ENCODE measurements at places on chromosomes 3 and 15. TPM values are rescaled to one million over a fixed set of nuclear protein-coding genes. Genes with fewer than 3 reads are reported as not detected.

The ANKUB1 gene
- total RNA-seq = not detected

The YEATS2 gene
- total RNA-seq = 11.8 TPM

The WDR93 gene
- not detected for total RNA-seq

The TMEM207 gene
- total RNA-seq = not detected

The EFCC1 gene
- total RNA-seq = 1.2 TPM

The HEXA gene
- 93.6 TPM for total RNA-seq

DNA sequence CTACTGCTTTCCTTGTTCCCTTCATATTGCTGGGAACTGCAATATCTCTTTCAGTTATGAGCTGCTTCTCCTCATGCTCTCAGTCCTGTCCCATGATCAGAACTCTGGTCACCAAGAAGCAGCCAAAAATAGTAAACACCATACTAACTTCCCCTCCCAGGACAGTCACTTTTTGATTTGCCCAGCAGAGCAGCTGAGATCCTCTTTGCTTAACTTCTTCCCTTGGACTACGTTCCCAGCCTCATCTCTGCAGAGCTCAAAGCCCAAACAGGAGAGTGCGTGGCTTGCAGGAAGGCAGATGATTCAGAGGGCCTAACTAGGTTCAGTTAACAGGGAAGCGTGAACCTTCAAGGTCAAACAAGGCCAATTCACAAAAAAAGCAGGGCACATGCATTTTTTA is 153.2 kb downstream of the CTNNB1 start:
- no peak for DNase-seq

DNA sequence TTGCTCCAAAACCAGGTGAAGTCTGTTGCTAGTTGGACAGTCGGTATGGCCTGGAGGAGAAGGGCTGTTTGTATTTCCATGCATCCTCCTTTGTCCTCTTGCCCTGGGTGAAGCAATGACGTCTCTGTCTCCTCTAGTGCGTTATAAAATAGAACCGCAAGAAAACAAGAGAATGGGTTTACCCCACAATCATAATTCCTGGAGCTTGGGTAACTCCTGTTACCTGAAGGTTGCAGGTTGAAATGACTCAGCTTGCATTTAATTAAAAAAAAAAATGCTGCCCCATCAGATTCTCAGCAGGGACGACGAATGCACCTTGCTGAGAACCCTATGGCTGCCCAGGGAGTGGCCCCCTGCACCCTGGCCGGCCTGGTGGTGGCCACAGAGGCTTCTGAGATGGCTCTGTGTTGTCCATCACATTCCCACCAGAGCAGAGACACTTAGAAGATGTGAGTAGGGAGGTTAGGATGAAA is 228.2 kb upstream of the BHLHE40 start:
- DNase-seq = no peak

GRCh38 chr3:44348993-44349392 is 10.4 kb downstream of the TCAIM start:
- no peak for DNase-seq

DNA sequence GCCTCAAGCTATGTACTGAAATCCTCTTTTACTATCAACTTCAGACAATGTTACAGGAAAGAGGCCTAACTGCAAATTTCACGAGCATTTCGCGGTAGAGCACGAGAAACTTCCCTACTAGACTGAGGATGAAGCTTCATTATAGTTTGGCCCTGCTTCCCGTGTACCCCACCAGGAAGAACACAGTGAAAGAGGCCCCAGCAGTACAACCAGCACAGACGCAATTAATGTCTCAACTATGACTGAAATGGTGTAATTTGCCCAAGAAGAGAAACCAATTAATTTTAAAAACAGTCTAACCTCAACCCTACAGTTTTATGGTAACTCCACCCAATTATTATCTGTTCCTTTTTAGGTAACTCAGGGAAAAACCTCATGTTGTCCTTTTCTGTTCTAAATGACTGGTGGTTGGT is 12.1 kb downstream of the CHSY1 start:
- no peak for DNase-seq

GRCh38 chr15:90300988-90301706 is 35.7 kb downstream of the NGRN start:
- DNase-seq = peak; percentile 86

GRCh38 chr3:184637705-184638104 is 74.2 kb downstream of the MAGEF1 start:
- DNase-seq = no peak

DNA sequence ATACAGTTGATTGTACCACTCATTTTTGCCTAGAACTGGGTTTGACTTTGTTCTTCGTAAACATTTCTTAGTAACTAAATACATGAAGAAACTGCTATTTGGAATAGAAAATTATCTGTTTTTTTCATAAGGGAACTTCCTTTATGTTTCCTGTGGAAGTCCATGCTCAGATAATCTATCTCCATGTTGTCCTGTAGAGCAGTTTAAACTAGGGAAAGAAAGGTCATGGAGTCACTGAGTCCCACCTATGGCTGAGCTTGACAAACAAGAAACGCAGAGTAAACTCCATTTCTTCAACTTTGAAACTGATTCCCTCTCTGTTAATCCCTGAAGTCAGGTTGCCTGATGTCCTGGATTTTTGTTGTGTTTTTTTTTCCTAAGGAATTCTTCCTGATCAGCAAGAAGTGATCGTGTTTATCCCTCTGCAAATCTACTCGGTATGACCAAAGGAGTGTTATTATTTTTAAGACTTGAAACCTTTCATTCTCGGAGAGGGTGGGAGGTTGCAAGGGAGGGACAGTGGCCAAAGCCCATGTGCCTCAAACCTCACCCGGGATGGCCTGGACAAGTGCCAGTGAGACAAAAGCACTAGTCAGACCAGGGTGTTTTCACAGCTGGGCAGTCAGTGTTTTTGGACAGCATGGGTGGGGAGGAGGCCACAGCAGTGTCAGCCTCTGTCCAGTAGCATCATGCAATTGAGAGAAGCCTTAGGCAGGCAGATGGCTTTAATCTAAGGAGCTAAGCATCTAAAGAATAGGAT is 129.8 kb upstream of the PHLDB2 start:
- peak; percentile 83 for DNase-seq

DNA sequence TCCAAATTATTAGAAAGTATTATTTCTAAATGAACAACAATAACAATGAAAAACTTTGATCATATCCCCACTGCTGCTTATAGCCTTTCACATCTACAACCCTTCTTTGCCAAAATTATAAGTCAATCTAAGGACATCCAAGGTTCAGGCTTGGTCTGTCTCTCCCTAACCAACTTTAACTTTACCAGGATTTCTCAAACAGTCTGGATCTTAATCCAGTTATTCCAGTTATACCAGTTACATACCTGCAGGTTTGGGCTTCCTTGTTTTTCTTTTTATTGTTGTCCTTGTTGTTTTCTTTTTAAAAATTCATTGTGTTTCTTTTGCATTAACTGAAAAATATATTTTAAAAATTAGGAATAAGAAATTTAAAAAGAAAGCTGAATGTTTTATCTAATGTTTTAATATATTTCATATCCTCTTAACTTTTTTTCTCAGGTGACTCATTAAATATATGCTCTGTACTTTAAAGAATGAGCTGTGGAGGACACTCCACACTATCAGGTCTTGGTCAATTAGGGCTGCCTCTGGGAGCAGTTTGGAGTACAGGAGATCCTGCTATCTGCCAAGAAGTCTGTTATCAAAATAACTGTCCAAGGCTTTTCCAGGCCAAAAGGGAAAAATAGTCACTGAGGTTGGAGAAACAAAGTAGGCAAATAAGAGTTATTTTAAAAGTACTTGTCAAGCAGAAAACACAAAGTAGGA is 421.4 kb downstream of the EPHA6 start:
- DNase-seq = no peak

DNA sequence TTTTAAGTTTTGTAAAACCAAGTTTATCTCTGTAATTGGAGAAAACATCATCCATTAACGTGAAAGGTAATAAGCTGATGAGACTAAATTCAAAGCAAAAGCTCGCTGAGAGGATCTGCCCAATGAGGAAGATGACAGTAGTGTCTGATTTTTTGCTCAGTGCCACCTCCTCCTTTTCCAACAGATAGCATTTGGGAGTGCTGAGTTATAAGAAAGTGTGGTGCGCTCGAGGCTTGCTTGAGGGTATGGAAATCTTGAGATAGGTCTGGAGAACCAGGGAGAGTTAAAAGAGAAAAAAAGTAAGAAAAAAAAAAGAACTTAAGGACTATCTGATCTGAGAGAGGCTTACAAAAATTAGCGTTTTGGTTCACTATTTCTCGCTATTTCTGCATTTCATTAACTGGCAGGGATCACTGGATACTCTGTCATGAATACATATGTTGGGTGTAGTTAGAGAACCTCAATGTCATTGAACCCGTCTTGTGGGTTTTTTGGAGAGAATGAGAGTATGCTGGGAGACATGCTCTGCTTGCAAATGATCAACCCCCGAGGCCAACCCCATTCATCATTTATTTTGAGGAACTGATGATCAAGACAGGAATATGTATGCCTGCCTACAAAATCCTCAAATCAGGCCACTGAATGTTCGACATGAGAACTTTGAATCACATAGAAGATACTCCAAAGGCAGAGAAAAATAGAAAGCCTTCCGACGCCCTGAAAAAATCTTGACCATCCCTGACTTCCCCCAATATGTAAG is 973 bp upstream of the USP13 start:
- DNase-seq = no peak

- DNase-seq = peak; percentile 70
These were observed 105.7 kb downstream of the PPP2R3A start for GRCh38 chr3:136070953-136071949.

GRCh38 chr3:126216416-126216815 is 36.0 kb upstream of the ALDH1L1 start:
- DNase-seq = no peak

GRCh38 chr3:123503203-123503602 is 54.3 kb upstream of the ADCY5 start:
- no peak for DNase-seq

DNA sequence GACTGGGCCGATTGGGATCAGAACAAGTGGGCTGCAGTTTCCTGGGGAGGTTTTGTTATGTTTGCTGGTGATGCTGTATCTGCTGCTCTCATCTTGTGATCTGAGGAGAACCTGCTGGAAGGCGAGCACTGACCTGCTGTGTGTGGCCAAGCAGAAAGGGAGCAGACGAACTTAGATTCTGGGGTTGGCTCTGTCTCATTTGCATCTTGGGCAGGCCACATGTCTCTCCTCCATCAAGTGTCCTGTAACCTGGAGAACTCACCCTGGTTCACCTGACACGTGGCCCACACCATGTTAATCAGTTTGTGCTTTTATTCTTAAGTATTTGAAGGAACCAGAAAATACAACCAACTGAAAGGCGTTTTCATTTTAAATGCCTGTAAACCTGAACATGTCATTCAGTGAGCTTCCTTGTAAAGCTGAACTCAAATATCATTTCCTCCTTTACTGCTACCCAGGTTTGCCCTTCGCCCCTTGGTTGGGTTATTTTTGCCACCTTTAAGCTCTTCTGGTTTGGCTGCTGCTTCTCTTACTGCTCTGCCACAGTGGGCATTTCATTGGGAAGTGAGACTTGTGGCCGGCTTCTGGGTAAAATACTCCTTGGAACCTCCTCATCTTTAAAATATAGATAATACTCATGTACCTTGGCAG is 33.5 kb upstream of the TRAK1 start:
- DNase-seq = no peak

DNA sequence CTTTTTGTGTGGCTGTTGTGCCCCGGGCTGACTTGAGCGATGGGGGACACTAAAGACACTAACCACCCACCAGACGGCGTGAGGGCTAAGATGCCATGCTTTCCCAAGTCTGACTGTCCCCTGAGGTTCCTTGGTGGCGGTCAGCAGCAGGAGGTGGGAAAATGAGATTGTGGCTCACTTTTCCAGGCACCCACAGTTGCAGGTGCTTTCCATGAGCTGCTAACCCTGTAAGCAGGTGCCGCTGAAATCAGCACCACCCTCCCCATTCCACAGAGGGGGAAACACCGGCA is 17.7 kb downstream of the PRR23E start:
- DNase-seq = no peak

GRCh38 chr3:2921903-2922302 is 188.3 kb downstream of the IL5RA start:
- no peak for DNase-seq

DNA sequence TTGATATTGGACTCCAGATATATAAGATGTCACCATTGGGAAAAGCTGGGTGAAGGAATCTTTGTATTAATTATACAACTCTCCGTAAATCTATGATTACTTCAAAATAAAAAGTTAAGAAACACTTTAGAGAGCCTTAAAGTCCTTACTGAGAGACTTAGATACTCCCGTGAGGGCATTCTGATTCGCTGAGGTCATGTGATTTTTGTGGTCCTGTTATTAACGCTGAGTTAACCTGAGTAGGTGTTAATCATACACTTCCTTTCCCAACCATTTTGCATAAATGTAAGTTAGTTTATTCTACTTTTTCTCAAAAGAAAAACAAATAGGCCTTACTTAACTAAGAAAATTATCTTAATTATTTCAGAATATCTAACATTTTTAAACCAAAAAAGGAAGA is 67.1 kb upstream of the LMOD3 start:
- DNase-seq = no peak

GRCh38 chr3:114362815-114363214 is 69.0 kb downstream of the TIGIT start:
- no peak for DNase-seq

Measured in right cardiac atrium (tissue), 5 donors.